ENCODE measurements at places on chromosomes 11 and 22.

DNA sequence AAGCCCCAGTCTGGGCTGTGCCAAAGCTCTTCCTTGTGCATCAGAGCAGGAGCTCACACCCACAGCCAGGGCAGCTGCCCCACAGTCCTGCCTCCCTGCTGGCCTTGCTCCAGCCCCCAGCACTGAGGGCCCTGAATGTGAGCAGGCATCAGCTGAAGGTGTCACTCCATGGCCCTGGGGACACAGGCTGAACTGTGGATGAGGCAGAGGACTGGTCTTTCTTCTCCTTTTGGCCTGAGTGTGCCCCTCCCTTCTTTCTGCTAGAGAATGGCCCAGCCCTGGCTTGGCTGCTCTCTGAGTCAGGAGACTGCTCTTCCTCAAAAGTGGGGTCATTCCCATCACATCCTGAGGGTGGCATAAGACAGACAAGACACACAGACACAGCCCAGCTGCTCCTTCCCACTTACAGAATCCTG lies 16.2 kb downstream of the OTOG start:
- DNase-seq = no peak

DNA sequence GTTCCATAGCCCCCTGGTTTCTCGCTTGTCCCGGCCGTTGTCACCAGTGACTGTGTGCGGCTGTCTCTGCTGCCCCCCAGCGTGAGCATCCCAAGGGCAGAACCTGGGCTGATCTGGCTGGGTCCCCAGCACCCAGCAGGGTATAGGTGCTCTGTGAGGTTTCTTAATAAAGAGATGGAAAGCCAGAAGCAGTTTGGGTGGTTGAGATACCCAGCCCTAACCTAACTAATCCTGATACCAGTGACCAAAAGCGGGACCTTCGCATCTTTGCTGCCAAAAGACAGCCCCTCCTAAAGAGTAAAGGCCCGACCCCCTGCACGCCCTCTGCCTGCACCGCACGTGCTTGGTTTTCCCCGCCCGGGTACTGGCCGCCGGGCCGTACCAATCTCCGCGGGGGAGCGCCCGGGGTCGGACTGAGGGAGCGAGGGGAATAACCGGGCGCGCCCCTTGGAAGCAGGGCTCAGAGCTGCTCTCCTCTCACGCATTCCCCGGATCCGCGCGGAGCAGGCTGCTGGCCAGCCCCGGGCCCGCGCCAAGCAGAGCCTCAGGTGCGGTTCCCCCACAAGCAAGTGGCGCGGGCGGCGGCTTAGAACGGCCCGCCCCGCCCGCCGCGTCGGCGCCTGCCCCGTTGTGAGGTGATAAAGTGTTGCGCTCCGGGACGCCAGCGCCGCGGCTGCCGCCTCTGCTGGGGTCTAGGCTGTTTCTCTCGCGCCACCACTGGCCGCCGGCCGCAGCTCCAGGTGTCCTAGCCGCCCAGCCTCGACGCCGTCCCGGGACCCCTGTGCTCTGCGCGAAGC lies at the start of gene DGAT2:
Gene DGAT2 (plus strand): TSS at position 667 of the 797 bp plus-strand sequence. CDS start 214 bp downstream, outside the sequence.
- peak; percentile 76 for DNase-seq

GRCh38 chr22:44229331-44229730 lies 48.6 kb downstream of the PARVG start:
- DNase-seq = no peak

DNA sequence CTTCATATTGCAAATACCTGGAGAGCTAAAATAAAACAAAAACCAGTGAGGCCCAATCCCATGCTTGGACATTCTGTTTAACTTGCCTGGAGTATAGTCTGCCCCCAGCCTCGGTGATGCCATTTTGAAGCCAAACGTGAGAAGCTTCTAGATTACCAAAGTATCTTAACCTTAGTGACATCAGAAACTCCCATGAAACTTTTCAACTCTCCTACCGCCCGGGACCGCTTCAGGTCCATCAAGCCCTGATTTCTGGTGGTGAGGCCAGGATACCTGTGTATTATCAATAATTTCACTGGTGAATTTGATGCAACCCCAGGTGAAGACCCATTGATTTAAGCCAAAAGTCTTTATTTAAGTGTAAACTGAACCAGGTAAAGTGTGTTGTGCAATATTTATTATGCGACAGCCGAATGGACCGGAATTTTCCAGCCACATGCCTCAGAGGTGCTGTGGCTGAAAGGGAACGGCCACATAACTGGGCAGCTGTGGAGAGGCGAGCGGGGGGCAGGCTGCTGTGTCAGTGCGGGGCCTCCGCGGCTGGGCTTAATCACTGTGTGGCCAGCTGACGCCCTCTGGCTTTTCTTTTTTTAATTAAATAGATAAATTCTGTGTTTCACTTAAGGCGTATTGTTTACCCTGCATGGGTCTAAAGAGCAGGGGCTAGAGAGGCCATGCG lies 385.5 kb upstream of the B3GAT1 start:
- no peak for DNase-seq

- DNase-seq = no peak
These were observed 17.7 kb downstream of the ELF5 start for GRCh38 chr11:34495724-34496377.

DNA sequence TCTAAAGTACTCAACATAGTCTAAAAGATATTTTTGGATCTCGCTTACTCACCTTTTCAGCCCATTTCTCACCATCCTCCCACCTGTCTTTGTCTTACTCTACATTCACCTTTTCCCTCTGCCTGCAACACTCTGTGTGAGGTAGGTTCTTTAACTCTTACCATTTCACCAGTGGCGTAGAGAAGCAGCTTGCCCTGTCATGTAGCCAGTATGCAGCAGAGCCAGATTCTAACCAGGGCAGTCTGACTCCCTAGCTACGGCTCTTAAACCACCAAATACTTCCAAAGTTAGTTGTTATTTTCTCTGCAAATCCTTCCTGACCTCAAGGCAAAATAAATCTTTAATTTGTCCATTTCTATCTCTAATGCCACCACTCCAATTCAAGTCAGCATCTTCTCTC lies 7.5 kb downstream of the ALG8 start:
- DNase-seq = no peak

GRCh38 chr22:26401726-26402125 lies 27.3 kb upstream of the ASPHD2 start:
- DNase-seq = no peak

- no peak for DNase-seq
These were observed 6.0 kb upstream of the CLCF1 start for GRCh38 chr11:67379061-67380058.

- no peak for DNase-seq
These were observed 59.6 kb downstream of the THAP12 start for GRCh38 chr11:76321340-76321739.

- no peak for DNase-seq
These were observed 768 bp downstream of the LDHA start for GRCh38 chr11:18394928-18395734.

DNA sequence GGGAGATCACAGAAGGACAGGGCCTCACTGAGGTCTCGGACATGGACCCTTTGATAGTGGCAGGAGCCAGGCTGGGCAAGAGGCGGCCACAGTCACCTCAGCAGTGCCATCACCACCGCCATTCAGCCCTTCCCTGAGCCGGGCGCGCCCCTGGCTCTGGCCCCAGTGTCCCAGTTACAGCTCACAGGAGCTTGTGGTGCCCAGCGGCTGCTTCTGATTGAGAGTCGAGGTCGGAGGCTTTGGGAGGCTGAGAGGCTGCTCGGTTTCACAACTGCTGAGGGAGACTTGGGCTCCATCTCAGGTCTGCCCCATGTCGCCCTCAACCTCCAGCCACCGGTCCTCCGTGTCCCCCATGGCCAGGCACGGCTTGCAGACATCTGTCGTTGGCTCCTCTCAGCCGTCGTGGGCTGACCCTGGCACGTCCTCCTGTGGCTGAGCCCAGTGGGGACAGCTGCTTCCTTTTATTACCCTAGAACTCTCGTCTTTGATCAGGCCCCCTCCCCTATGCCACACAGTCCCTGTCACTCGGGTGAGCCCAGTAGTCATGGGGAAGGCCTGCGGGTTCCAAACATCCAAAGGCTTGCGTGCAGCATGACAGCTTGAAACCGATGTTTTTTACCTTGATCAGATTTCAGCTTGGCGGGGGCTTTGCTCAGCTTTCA lies 28.4 kb upstream of the PPP6R3 start:
- no peak for DNase-seq

DNA sequence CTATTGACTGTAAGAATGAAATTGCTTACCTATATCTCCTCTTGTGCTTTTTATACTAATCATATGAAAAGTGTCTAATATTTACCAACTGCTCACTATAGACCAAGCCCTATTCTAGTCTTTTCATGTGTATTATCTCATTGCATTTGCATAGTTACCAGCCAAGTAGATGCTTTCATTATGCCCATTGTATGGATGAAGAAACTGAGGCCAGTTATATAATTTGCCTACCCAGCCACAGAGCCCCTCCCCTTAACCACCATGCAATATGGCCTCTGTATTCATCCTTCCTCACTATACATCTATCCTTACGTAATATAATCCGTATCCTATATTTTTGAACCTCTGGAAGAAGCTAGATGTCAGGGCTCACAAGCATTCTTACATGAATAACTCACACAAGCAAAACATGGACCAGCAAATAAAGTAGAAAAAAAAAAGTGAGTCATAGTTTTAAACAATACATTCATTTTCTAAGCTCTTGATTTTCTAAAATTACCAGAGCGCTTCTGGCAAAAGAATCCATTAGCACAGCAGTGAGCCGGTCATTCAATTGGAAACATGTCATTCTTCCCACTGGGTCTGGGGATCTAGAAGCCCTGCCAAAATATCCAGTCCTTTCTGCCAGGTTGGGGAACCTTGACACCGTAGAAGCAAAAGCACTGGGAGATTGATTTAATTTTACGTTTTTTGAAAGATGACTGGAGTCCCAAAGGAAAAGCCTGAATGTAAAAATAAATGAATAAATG lies 80.0 kb downstream of the C11orf91 start:
- DNase-seq = no peak

GRCh38 chr11:60960405-60960804 lies 8.4 kb upstream of the SLC15A3 start:
- DNase-seq = no peak

DNA sequence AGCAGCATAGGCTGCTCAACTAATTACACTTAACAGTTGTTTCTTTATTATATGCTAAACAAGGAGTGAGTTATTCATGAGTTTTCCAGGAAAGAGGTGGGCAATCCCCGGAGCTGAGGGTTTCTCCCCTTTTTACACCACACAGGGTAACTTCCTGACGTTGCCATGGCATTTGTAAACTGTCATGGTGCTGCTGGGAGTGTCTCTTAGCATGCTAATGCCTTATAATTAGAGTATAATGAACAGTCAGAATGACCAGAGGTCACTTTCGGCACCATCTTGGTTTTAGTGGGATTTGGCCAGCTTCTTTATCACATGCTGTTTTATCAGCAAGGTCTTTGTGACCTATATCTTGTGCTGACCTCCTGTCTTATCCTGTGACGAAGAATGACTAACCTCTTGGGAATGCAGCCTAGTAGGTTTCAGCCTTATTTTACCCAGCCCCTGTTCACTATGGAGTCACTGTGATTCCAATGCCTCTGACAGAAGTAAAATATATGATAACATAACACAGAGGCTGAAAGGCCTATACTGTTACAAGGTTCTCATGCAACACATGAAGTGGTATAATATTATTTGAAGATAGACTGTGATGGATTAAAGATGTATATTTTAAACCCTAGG lies 41.3 kb upstream of the RDX start:
- DNase-seq = no peak

DNA sequence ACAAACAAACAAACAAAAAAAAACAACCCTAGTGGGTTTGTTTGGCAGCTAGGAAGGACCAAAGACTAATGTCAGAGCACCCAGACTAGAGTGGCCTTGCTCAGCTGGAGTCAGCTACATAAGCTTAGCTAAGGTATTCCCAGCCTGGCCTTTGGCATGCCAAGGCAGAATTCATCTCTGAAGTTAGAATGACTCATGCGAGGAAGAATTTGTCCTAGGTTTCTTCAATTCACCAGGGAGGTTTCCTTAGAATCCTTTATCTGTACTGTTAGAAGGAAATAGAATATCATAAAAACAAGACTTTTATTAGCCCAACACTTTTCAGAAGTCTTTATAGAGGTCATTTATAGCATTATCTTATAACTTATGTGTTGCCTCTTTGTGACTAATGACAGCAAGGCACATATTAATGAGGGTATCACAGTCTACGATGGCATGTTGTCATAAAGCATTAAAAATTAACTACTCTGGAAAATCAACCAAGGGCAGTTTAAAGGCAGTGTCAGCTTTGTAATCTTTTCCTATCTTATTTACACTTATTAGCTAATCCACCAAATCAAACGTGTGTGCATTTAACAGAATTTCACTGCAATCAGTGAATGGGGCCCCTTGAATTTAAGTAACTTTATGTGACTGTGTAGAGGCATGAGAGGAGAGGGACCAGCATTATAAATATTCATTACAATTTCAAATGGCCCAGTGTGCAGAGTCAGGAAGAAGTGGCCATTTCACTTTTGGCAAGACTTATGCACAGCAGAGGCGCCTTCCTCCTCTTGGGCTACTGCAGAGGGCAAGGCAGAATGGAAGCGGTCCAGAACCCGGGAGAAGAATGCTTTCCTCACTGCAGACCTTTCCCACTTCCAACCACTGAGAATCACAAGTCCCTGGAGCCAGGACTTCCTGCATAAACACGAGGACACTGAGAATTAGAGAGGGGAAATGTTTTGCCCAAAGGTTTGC lies 36.3 kb downstream of the SLC5A1 start:
- no peak for DNase-seq

- DNase-seq = no peak
These were observed 696 bp upstream of the MICAL2 start for GRCh38 chr11:12109591-12110196.

DNA sequence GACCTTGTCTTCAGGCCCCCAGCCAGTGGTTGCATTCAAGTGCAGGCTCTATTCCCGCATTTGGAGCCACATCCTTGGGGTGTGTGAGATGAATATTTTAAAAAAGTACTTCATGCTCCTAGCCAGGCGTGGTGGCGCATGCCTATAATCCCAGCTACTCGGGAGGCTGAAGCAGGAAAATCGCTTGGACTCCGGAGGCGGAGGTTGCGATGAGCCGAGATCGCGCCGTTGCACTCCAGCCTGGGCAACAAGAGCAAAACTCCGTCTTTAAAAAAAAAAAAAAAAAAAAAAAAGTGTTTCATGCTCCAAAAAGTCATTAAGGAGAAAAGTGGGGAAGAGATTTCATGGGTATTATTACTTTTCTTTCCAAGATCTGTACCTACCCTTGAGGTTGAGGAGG lies 18.0 kb downstream of the SCUBE1 start:
- no peak for DNase-seq

- no peak for DNase-seq
These were observed 2.0 kb upstream of the KCNK4 start for GRCh38 chr11:64289002-64289564.

- no peak for DNase-seq
These were observed 29.6 kb upstream of the TBCEL start for GRCh38 chr11:120994091-120994859.

DNA sequence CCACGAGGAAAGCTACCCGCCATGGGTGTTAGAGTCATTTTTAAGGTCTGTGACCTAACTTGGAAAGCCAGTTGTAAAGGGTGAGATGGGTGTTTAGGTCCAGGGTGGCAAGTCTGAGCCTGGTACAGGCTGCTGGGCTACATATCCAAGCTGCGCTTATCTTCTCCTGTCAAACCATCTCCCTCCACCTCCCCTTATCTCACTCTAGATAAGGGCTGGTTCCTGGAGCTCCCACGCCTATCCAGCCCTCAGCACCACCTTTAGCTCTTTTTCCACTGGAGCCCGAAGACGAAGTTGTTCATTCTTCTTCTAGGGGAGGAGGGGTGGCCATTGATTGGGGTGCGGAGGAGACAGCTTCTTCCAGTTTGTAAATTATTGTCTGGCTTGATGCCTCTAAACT lies 48.5 kb downstream of the MICAL2 start:
- no peak for DNase-seq

GRCh38 chr11:61752117-61752924 lies at the start of gene MYRF:
Gene MYRF, plus strand, starts transcription at chr11:61752636. Its CDS starts 109 bp downstream, at chr11:61752745.
- DNase-seq = peak; percentile 19

GRCh38 chr11:2365571-2366210 lies 11.4 kb upstream of the CD81 start:
- no peak for DNase-seq

Data from NCI-H774 (cell line).